Inflammatory macrophage treated with lipopolysaccharide for 1 hour (primary cell): ENCODE measurements at places on chromosomes 6 and 20.

GRCh38 chr6:25329161-25329817, 50.1 kb downstream of the CARMIL1 start:
- DNase-seq: peak; percentile 59

DNA sequence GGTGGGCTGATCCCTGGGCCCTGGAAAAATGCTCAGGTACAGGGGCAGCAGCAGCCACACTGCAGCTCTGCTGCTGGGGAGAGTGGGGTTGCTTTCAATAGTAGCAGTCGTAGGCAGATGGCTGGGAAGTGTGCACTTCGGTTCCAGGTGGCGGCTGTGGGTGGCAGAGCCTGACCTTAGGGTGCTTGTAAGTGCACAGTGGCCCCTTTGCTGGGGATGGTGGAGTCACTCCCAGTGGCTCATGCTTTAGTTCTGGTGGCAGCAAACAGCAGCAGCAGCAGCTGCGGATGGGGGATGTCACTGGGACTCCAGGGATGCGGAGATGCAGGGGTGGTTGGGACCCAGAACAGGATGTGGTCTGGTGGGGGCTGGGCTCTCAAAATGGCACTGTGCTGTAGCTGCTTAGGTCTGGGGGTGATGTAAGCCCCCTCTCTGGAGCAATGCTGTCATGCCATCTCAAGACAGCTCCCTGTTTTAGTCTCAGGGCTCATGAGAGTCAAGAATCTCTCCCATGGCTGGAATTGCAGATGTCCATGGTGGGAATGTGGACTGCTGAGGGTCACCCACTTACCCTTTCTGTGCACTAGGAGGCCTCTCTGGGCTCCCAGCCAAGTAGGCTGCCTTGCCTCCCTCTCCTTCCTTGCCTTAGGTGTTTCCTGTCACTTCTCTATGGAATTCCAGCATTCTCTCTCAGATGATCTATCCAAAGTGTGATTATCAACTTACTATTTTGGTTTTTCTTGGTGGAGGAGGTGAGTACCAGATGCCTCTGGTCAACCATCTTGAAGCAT, 146.7 kb upstream of the SLC22A23 start:
- no peak for DNase-seq

DNA sequence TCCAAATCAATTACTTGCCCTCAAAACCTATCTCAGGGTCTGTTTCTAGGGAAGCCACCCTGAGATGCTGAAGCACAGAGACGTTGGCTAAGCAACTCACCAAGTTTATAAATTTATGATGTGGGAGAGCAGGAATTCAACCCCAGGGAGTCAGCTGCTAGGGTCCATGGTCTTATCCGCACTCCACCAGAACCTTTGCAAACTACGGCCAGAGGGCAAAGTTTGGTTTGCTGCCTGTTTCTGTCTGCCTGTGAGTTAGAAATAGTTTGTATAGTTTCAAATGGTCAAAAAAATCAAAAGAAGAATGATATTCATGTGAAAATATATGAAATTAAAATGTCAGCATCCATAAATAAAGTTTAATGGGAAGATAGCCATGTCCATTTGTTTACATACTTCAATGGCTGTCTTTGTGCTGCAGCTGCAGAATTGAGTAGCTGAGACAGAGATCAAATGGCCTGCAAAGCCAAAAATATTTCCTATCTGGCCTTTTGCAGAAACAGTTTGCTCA, 83.7 kb upstream of the ZFP64 start:
- DNase-seq: no peak

GRCh38 chr20:1171461-1172093, 13.2 kb downstream of the TMEM74B start:
- peak; percentile 24 for DNase-seq

DNA sequence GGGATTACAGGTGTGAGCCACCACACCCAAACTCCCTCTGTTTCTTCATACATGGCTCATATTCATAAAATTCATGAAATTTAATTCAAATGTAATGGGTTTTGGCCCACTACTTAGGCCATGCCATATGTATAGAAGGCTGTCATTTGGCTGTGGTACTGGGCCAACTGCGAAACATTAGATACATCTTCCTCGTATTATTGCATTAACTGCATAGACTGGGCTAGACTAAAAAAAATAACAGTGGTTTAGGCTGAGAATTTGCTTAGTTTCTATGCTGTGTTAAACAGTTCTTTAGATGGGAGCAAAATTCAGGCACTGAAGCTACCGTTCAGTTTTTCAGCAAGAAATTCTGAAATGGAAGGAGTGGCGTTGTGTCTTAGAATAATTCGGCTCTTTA, 133.6 kb downstream of the DOK5 start:
- no peak for DNase-seq

DNA sequence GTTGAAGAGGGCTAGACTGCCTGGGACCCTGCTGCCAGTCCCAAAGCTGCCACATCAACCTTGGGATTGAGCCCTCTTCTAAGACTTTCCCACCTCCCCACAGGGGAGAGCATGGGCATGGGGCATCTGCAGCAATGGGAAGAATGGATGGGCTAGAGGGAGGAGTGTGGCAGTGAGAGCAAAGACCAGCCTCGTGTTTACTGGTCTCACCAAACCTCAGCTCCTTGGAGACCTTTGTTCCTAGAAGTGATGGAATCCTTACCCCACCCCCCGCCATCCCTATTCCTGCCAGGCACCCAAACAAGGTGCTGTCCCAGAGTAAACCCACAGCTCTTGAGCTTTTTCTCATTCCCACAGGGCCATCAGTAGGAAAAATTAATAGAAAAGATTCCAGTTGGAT, 20.0 kb upstream of the ARMC12 start:
- no peak for DNase-seq

DNA sequence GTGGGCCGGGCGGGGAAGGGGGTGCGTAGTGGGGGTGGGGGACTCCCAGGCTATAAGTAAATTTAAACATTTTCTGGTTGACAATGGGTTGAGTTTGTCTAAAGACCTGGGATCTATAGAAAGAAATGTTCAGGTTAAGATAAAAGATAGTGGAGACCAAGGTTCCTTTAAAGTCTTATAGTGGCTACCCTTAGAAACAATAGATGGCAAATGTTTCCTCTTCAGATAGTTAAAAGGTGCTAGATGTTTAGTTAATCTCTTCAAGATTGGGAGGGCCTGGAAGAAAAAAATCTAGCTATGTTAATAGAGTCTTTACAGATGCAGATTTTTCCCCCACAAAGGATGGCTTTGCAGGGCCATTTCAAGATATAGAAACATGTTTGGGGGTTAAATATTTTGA, 446.4 kb upstream of the FKBP1C start:
- no peak for DNase-seq

- no peak for DNase-seq
Measured at GRCh38 chr6:54135665-54136369, 24.6 kb downstream of the MLIP start.

DNA sequence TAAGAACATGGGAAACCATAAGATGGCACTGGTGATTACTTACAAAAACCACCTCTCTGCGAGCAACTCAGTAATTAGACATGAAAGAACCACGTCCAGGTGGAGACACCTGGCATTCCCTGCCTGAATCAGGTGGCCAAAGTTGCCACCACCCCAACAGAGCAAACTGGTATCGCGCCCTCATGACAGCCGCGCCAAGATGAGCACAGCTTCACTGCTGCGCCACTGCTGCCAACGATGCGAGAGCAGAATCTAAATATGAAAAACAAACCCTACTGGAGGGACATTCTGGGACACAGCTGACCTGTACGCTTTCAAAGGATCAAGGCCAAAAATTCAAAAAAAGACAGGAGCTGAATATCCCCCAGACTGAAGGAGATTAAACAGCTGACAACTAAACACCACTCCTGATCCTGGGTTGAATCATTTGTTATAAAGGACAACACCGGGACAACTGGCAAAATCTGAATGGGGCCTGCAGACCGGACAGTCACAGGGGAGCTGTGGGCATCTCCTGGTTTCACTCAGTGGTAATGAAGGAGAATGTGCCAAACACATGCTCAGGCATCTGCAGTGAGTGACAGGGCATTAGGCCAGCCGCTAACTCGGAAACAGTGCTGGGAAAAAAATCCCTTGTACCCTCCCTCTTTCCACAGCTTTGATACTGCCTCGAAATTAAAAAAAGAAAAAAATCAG, 17.4 kb downstream of the CST7 start:
- DNase-seq: no peak

DNA sequence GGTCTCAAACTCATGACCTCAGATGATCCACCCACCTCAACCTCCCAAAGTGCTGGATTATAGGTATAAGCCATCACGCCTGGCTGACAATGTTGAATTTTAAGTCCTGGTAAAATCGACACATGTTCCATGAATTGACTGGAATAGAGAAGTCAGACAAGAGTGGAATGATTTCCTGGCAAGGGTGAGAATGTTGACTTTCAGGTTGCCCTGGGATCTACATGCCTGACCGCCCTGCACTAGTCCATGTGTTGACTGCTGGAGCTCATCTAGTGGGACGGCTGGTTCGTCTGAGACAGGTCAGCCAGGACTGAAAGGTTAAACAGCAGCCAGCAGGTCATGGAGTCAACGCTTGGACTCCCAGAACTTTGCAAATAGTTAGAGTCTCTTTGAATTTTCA, 88.8 kb downstream of the SASH1 start:
- no peak for DNase-seq

- DNase-seq: peak; percentile 78
Measured at GRCh38 chr6:35669451-35670045, 19.2 kb downstream of the FKBP5 start.

- no peak for DNase-seq
Measured at GRCh38 chr6:26495281-26495680, 4.8 kb upstream of the BTN1A1 start.

DNA sequence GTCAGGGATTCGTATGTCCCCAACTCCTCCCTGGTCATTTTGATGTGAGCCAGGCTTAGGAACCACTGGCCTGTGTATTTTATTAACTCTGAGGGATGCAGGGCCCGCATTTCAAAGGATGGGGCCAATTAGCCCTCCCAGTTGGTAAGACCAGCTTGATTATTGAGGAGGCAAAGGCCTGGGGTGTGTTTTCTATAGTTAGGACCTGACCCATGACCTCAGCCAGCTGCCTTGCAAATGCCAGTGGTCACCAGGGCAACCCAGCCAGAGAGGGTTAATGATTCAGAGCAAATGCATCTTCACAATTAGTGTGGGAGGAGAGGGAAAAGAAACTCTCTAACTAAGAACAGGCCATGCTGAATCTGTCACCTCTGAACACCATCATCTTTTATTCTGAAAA, 835.4 kb downstream of the MAFB start:
- no peak for DNase-seq

DNA sequence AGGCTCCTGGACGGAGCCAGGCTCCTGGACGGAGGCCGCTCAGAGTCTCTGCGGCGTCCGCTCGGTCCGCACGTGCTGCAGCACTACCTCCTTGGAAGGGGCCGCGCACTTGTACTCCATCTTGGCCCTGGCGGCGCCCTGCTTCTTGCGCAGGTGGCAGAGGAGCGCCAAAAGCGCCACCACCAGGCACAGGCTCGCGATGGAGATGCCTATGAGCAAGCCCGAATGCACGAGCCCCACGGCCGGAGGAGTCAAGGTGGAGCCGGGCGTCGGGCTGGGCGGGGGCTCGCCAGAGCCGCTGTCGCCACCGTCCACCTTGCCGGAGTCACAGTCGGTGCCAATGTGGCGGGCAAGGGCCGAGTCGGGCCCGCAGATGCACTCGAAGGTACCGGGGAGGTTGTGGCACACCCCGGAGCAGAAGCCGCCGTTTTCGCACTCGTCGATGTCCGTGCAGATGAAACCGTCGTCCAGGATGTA, 1.7 kb downstream of the THBD start:
- DNase-seq: no peak

GRCh38 chr6:146650799-146651481, 52.2 kb downstream of the ADGB start:
- DNase-seq: no peak

DNA sequence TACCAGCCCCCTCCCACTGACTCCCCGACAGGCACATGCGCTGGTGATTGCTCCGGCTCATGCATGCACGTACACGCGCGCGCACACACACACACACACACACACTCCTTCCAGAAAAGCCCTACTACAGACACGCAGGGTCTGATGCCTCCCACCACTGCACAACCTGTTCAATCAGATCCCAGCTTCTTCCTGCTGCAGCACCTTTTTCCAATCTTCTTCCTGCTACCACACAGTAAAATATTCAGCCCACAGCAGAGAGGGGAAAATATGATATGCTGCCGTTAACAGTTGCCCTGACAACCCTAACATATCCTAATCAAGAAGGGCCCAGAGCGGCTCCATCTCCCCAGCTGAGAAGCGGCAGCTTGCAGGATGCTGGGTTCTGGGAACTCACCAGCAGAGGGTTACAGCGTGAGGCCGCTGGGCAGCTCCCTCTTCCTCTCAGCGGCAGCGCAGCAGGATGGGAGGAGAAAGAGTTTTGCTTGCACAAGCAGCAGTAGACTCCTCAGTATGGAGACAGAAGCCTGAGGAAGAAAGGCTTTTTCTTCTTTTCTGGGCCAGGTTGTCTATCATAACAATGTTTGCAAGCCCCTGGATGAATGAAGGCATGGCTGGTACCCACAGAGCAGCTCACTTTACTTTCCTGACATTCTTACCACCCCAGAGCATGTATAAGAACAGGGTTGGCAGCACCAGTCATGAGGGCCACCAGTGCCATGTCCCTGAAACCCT, 23.9 kb downstream of the MAP7 start:
- peak; percentile 57 for DNase-seq

GRCh38 chr20:23350904-23351838, 580 bp downstream of the NXT1 start:
- peak; percentile 25 for DNase-seq

- DNase-seq: no peak
Measured at GRCh38 chr6:118724211-118724610, 72.8 kb upstream of the CEP85L start.

DNA sequence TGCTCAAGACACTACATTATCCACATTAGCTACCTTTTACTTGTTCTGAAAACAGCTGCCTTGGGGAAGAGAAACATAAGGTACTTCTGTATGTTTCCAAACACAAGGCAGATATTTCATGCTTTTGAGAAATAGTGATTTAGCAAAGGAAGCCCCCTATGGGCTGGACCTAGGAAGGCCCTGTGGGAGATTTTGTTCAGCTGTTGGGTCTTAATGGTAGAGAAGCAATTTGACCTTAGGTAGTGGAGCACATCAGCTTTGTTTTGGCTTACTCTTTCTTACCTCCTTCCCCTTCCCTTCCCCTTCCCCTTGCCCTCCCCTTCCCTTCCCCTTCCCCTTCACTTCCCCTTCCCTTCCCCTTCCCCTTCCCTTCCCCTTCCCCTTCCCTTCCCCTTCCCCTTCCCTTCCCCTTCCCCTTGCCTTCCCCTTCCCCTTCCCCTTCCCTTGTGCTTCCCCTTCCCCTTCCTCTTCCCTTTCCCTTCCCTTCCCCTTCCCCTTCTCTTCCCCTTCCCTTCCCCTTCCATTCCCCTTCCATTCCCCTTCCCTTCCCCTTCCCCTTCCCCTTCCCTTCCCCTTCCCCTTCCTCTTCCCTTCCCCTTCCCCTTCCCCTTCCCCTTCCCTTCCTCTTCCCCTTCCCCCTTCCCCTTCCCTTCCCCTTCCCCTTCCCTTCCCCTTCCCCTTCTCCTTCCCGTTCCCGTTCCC, 84.6 kb downstream of the ANKS1A start:
- no peak for DNase-seq

GRCh38 chr6:133873538-133873937, 15.4 kb upstream of the TCF21 start:
- no peak for DNase-seq

- DNase-seq: no peak
Measured at GRCh38 chr20:59816146-59816738, 117.2 kb downstream of the SYCP2 start.
